Activated CD8-positive, alpha-beta memory T cell treated with anti-CD3 and anti-CD28 coated beads, Interleukin-2, amount 50 U/mL, for 48 hours (primary cell): ENCODE measurements at places on chromosomes 6 and 20.

GRCh38 chr6:52065621-52066020 is 21.8 kb downstream of the PKHD1 start:
- no peak for DNase-seq

DNA sequence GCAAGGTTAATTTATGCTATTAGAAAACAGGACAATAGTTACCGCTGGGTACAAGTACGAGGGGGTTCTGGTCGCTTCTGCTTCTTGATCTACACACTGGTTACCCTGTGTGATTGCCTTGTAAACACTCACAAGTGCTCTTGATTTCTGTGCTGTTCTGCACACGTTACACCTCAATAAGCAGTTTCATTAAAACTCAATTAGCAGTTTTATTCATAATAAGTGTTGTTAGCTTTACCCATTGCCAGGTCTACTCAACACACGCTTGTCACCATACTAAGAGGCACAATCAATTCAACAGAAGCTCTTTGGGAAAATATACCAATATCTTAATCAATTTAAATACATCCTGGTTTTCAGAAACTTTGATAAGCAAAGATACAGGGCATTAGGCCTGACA is 20.4 kb downstream of the BMP7 start:
- DNase-seq: no peak

- DNase-seq: no peak
Measured at GRCh38 chr20:47980336-47981177, 195.3 kb upstream of the SULF2 start.

DNA sequence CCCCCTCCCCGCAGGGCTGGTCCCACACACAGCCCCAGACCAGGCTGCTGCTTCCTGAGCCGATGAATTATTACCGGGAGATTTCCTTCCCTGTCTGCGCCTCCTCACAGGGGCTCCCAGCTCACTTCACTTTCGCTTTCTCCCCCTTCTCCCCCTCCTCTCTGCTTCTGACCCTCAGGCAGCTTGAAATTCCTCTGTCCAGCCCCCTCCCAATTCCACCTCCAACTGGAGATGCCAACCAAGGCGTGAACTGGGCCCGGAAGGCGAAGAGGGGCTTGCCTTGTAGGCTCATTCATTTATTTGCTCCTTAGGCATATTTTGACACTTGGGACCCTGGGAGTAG is 1.7 kb upstream of the TCF15 start:
- no peak for DNase-seq

- DNase-seq: no peak
Measured at GRCh38 chr20:47318027-47318585, 38.4 kb downstream of the ZMYND8 start.

GRCh38 chr6:41093729-41094128 is 21.0 kb downstream of the NFYA start:
- DNase-seq: no peak

- no peak for DNase-seq
Measured at GRCh38 chr6:50698546-50698945, 14.8 kb upstream of the TFAP2D start.

DNA sequence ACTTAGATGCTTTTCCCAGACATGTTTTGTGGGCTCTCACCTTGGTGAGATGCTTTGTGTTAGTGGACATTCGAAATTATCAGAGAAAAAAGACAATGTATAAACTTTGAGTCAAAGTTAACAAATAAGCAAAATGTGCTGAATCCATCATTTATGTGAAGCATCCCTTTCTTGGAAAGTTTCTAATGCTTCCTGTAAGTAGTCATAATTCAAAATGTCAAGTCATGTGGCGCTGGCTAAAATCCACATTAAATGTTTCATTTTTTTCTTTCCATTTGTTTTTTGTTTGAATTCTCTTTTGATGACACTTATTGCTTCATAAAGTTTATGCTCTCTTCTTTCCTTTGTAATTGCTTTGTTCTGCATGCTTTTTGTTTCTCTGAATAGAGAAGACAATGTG is 107.2 kb upstream of the CENPW start:
- no peak for DNase-seq

DNA sequence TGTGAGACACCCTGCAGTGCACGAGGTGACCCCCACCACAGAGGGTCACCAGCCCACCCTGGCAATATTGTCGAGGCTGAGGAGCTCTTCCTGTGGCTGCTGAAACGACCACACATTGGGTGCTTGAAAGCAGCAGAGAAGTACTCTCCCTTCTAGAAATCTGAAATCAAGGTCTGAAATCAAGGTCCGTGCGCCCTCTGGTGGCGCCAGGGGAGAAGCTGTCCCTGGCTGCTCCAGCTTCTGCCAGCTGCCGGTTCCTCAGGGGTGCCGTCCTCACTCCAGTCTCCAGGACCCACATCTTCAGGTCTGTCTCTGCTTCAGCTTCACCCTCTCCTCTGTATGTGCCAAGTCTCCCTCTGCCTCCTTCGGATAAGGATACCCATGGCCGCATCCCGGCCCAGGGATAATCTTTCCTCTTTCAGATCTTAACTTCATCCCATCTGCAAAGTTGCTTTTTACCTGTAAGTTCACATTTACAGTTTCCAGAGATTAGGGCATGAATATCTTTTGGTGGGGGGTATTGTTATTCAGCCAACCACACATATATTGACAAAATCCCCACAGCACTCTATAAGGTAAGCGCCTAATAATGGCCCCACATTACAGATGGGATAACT is 108.3 kb upstream of the PHACTR3 start:
- DNase-seq: peak; percentile 84

DNA sequence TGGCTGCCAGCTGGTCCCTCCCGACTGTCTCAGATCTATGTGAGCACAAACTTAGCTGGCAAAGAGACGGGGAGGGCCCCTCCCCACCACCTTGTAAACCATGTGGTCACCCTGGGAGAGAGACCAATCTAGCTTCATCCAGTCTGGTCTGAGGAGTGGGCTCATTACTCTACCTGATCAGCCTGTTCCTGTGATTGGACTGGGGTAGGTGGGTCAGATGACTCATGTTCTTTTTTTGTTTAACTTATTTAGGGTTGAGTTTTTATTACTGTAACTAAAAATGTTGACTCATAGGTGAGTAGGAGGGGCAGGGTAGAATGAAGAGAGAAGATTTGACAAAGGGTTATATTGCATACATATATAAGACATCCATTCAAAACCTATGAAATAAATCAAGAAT is 4.7 kb downstream of the GSTA4 start:
- peak; percentile 58 for DNase-seq

GRCh38 chr6:157376706-157377230 is 4.2 kb upstream of the ZDHHC14 start:
- no peak for DNase-seq
